ENCODE measurements at places on chromosomes 1 and 21. TPM values are rescaled to one million over a fixed set of nuclear protein-coding genes. Genes with fewer than 3 reads are reported as not detected.

DNA sequence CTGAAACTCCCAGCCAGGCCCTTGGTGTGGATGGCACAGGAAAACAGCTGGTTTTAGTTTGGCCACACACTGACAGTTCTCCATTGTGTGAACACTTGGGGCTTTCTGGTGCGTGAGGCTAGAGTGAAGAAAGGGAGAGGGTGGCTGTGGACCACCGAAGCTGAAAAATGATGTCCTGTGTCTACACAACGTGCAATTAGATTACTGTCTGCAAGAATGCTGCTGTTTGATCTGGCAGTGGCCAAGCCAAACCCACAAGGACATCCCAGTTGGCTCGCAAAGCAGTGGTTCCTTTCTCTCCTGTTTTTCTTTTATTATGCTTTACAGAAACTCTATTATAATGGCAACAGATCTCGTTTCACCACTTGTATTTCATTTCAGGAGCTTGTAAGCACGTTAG lies 58.9 kb downstream of the ERG start:
- no peak for DNase-seq

DNA sequence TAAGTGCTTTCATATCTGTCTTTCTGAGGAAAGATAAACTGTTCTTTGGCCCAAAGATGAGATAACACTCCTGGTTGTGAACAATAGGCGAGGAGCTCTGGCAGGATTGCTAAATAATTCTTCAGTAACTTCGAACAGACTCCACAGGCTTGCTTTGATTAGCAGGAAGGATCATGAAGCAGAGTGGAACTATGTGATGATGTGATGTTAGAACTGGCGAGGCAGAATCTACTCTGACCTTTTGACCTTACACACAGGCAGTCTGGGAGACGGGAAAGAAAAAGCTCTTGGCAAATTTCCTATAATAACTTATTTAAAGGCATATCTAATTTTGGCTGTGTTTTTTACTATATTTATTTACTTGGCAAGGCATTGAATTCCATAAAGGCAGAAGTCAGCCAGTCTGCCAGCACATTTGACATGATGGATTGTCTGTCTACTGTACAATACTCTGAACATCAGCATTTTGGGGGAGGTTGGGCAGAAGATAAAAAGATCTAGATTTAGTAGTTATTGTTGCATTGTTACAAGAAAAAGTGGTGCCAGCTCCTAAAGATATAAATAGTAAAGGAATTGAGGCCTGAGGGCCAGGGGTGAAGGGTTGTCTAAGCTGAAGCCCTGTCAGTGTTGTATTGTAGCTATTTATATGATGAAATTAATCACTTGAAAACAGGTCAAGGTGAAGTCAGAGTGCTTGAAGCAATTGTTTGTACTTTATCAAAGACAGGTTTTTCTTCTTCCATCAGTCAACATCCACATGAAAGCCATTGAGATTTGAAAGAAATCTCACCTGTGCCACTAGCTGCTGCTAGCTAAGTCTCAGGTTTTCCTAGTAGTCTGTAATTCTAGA lies 708.8 kb downstream of the LTN1 start:
- DNase-seq, result no peak

GRCh38 chr1:154468535-154469250 lies 33.3 kb upstream of the TDRD10 start:
- no peak for DNase-seq

DNA sequence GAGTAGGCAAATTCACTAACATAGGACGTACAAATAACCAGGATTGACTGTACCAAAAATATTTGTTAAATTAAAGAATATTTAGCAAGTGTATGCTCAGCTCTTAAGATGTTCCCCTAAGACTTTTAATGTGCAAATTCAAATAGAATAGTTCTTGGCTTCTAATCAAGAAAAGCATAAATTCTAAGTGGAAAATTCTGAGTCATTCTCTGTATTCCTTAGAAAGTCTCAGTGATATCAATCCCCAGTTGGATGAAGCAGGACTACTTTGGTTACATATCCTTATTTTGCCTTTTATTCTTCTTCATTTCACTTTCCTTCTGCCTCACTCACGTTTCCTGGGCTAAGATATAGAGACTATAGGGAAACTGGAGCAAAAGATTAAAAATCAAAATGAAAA lies 130.2 kb downstream of the IFI44 start:
- no peak for DNase-seq

The CACNA1S gene
- not detected for total RNA-seq

DNA sequence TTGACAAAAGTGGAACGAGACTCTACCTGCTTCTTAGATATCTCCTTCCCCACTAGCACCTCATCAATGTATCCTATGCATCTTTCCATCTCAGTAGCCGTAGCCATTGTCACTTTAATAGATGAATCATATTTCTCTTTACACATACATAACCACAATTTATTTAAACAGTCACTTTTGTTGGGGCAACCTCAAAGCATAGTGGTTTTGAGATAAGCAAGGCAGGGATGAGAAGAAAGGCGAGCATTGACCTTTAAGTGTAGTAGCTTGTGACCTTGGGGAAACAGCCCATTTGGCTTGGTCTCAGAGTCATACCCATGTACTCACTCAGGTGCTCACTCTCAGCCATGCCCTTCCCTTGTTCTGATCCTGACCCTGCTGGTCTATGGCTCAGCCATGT lies 260.1 kb downstream of the C1orf94 start:
- no peak for DNase-seq

The CLCN6 gene
- 30.3 TPM for total RNA-seq

DNA sequence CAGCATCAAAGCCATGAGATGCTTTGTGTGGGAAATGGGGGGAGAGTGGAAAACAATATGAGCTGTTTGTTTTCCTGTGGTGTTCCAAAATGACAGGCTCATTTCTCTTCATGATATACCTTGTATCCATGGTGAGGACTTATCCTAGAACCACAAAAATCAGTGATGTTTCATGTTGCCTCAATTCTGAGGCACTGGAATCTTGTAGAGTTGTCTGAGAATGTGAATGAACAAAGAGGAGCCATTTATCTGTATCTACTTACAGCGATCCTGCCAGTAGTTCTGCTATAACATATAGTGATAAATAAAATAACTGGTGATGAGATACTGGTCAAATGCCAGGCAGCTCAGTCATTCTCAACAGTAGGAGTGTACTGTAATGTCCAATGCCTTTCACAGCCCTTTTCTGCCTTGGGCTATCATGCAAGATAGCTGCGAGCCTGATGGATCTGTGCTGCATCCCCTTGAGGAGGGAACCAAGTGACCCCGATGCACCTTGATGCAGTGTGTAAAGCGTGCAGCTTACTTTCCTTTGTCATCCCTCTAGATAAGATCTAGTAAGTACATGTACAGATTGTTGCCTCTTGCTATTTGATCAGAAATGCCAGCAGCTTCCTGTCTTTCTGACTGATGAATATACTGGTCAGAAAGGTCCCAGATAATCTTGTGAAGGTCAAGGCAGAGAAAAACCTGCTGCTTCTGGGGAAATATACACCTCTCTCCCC lies 52.8 kb downstream of the SLC44A3 start:
- DNase-seq, result no peak

GRCh38 chr1:53121319-53122172 lies 20.9 kb downstream of the SLC1A7 start:
- DNase-seq, result peak; percentile 36

- DNase-seq, result no peak
Observed at GRCh38 chr1:62282909-62283755, 36.1 kb downstream of the KANK4 start.

GRCh38 chr1:245278846-245279245 lies 124.1 kb downstream of the KIF26B start:
- no peak for DNase-seq

- DNase-seq, result no peak
Observed at GRCh38 chr1:175865041-175865766, 121.8 kb upstream of the TNR start.

The LIN9 gene
- total RNA-seq, result 1.3 TPM

The UCHL5 gene
- 50.0 TPM for total RNA-seq

DNA sequence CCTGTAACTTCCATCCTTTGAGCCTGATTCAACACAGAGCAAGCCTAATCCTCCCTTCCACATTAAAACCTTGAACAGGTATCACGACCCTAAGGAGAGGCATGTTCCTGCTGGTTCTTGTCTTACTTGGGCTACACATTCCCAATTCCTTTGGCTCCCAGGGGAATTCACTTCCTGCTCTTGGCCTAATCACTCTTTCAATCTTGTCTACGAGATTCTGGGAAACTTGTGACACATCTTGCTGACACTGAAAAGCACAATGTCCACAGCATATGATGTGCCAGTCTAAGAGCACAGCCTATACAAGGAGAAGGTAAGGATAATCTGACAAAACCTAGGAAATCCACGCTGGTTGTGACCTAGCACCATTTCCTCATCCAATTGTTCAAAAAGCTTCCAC lies 163.9 kb downstream of the GABPA start:
- no peak for DNase-seq

DNA sequence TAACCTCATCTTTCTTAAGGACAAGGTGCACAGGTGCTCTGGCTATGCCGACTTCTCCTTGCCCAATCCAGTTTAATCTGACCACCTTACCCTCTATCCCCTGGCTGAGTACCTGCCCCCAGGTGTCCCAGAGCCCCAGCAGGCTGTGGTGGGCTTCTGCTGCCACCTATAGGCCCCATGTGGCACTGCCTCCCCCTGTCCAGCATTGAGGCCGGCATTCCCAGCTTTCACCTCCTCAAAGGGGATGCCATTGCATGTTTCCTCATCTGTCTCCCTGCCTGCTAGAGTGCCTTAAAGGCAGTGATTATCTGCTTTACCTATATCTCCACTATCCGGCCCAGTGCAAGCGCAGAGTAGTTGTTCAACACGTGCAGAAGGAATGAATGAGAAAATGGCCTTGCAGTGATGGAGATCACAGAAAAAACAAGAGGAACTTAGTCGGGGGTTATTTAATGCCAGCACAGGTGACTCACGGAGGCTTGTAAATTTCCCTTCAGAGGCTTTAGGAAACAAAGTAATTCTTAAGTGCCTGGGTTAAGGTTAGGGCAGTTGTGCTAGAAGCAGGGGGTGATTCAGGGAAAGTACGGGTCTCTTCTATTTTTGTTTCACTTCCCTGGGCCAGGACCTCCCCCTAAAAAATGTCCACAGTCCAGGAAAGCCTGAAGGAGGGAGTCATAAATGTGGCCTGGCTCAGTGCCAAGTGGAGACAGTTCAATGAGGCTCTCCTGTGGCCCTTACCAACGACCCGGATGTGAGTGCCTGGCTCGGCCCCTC lies 131.8 kb upstream of the NGF start:
- DNase-seq, result no peak

GRCh38 chr1:111565079-111565478 lies 54.5 kb upstream of the RAP1A start:
- DNase-seq, result no peak

DNA sequence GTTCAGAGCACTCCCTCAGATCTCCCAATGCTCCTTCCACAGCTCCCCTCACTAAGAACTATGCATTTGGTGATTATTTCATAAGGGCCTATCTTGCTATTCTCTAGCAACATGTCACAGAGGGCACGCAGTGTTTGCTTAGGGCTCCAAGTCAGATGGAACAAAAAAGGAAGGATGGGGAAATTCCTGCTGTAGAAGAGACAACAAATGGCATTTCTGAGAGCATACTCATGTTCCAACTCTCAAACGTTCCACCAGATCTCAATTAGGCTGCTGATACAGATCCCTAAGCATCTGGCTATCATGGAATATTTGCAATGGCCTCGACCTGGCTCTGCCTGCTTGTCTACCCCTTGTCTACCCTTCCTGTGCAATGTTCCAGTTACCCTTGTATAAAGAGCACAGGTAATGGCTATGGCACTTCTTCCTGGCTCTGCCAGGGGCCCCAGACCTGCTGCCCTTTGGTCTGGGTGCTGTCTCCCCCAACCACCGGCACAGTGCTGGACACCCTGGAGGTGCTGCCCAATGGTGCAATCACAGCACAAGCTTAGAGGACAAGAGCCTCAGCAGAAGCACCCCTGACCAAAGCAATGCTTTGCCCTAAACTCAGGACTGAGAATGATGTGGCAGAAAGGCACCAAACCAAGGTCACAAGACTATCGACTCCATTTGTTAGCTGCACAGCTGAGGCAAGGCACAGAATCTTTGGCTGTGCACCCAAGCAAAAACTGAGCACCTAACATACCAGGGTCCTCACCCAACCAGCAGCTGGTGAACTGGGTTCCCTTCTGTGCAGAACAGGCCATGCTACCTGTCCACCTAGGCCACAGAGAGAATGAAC lies 3.6 kb downstream of the PARP1 start:
- no peak for DNase-seq

The ACTL8 gene
- not detected for total RNA-seq

DNA sequence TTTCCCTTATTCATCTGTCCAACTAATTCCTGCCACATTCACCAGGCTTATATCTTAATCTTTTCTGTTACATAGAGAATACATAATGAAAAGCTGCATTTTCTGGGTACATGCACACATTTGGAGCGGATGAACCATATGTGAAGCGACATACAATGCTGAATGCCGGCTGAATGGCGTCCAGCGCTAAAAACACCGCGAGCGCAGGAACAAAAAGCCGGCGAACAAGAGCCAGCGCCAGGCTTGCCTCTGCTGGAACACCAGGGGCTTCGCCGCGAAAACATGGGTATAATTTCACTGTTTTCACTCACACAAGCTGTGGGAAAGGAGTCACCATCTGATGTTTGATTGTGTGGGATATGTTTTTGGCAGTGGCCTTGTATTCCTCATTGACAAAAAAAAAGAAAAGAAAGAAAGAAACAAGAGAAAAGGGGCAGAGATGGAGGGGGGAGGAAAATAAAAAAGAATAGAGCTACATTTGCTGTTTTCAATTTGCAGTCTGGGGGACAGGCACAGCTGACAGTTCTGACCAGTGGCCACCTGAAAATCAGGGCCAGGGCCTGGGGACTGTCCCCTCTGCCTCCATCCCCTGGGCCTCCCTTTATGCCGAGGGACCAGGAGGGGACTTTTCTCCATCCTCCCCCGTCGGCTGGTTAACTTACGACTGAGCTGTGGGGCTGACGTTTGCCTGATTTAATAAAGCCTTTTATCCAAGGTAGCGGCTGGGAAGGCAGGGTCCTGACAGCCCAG lies 70.2 kb upstream of the OLIG2 start:
- DNase-seq, result no peak

DNA sequence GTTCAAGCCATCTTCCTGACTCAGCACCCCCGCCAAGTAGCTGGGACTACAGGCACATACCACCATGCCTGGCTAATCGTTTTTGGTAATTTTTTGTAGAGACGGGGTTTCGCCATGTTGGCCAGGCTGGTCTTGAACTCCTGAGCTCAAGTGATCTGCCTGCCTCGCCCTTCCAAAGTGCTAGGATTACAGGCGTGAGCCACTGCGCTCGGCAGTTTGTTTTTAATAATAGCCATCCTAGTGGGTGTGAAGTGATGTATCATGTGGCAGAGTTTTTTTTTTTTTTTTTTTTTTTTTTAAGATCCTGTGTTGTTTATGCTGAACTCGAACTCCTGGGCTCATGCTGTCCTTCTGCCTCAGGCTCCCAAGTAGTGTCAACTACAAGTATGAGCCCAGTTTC lies 51.8 kb downstream of the SPEN start:
- no peak for DNase-seq

GRCh38 chr21:32406405-32406804 lies 6.1 kb upstream of the EVA1C start:
- DNase-seq, result no peak

DNA sequence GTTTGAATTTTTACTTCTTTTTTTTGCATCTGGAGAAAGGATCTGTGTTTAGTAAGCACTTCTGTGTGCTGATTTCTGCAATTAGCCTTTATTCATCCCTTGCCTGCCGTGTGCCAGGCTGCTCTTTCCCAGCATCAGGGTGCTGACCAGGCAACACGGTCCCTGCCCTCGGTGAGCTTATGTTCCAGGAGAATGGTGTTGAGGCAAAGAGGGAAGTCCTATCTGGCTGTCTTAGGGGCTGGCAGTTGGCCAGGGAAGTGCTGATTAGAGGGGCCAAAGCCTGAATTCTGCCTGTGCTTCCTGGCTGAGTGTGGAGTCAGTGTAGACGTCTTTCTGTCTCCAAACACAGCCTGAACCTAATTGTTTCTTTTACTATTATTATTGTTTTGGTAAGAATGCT lies 187.1 kb downstream of the CAMTA1 start:
- DNase-seq, result no peak

Measured in tibial nerve (tissue), 4 donors.